ENCODE measurements at places on chromosomes 13 and 19.

DNA sequence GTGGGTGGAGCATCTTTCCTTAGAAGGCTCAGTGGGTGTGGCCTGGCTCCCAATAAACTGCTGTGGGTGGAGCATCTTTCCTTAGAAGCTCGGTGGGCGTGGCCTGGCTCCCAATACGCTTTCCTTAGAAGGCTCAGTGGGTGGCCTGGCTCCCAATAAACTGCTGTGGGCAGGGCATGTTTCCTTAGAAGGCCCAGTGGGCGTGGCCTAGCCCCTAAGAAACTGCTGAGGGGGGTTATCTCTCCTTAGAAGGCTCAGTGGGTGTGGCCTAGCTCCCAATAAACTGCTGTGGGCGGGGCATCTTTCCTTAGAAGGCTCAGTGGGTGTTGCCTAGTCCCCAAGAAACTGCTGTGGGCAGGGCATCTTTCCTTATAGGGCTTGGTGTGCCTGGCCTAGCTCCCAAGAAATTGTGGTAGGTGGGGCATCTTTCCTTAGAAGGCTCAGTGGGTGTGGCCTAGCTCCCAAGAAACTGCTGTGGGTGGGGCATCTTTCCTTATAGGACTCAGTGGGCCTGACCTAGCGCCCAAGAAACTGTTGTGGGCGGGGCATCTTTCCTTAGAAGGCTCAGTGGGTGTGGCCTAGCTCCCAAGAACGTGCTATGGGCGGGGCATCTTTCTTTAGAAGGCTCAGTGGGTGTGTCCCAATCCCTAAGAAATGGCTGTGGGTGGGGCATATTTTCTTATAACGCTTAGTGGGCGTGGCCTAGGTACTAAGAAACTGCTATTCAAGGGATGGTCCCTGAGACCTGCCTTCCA, 10.3 kb downstream of the HSH2D start:
- no peak for DNase-seq

DNA sequence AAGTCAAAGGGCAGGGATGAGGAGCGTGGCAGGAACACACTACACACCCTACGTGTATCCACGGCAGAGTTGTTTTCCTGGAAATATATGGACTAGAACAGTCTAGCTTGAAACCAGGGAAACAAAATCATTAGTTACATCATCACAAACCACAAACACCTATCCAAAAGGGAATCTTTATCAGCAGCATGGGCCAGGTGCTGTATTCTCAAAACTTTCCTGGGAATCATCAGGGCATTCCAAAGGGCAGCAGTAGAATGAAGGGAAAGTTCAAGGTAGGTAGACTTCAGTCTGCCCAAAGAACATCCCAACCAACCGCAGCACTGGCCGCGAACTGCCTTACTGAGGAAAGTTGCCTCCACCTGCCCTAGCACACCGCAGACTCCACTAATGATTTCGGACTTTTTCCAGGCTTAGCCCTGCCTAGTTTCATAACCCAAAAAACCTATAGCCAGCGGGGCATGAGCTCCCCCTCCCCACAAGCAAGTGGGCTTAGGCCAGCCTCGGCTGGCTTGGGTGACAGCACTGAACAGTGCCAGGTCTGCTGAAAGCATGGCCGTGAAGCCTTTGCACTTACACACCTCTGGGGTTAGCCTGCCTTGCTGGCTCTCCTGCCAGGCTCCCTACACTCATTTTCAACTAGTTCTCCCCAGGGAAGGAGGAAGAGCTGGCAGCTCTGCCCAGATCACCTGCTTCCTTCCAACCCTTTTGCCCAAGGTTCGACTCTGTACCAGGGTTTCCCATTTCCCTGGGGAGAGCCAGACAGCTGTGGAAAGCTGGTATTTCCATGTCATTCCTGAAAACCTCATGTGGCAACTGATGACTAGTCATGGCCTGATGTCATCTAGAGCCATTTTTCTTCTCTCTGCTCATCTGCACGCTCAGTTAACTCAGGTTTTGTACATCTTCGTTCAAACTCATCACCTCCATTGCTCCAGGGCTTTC, 77.3 kb upstream of the UBAC2 start:
- no peak for DNase-seq

DNA sequence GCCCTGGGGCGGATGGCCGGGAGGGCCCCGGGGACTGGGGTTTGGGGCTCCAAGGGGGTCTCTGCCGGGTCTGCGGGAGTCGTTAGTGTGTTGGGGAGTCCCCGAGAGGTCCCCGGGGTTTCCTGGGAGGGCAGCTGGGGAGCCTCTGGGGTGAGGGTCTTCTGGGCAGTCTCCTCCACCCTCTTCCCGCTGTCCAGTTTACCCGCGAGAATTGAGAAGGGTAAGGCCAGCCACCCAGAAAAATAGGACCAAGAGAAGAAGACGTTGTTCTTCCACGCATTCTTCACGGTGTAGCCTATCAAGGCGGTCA, 1.0 kb upstream of the ETFB start:
- DNase-seq, result no peak

DNA sequence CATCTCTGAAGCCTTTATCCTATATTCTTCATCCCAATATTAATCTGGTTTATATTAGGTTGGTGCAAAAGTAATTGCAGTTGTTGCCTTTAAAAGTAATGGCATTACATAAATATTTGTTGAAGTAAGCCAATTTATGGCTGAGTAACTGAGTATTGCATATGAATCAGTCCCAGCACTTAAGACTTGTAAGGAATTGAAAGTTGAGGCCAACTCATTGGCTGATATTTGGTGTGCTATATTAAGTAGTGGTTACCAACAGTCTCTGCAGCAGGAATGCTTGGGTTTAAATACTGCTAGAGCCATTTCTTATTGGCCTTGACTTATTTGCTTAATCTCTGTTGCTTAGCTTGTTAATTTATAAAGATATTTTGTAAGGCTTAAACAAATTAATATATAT, 460.7 kb downstream of the GPC6 start:
- no peak for DNase-seq

GRCh38 chr13:66859078-66859477, 371.1 kb downstream of the PCDH9 start:
- DNase-seq, result no peak

- no peak for DNase-seq
Observed at GRCh38 chr19:18597809-18598660, 8.6 kb downstream of the CRLF1 start.

GRCh38 chr13:84845907-84846619, 953.2 kb downstream of the SLITRK6 start:
- no peak for DNase-seq

DNA sequence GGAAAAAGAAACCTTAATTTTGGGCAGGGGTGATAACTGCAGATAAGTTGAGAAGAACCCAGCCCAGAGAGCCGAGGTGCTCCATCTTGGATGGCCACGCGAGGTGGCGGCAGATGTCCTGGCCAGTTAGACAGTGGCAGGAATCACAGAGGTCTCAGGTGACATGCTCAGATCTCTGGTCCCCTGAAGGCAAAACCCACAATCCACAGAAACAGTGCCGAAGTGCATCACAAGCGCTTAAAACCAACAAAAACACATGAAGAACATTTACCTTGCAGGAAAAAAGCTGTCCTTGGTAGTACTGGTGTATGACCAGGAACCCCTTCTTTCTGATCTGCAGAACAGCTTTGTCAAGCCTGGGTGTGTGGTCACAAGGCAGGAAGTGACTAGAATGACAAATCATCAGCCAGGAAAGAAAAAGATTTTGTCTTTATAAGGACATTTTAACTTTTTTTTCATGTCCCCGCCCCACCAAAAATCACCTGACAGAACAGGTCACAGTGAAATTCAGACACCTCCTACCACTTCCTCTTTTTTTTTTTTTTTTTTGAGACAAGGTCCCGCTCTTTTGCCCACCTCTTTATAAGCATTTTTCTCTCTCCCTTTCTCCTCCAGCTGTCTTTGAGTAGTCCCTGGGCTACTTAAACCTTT, at the start of gene LCP1:
Gene LCP1, minus strand, starts transcription at position 338 of the 651 bp plus-strand sequence. CDS start 22,515 bp downstream, outside the sequence.
- peak; percentile 75 for DNase-seq

DNA sequence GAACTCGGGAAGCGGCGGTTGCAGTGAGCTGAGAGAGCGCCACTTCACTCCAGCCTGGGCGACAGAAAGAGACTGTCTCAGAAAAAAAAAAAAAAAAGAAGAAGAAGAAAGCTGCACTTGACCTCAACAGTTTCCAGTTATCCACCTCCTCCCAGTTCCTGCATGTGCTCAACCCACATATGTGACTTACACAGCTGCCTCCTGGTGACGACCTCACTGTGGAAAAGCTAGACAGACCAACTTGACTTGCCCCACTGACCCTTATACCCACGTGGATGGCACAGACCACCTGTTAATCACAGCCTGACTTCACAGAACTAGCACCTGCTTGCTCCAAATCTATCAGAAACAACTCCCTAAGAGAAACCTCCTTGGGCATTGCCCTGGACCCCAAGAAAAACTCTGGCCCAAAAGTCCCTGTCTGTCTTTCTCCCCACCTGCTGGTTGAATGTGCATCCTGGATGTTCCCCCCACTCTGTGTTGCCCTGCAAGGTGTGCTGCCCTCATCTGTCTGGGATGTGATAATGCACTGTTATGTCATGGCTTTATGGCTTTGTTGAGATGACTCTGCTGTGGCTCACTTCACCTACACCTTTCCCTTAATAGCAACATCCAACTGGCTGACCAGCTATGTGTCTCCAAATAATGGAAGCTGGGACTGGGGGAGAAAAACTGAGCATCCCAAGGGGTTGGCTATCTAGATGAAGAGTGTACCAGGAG, 2.8 kb downstream of the ZNF20 start:
- DNase-seq, result peak; percentile 29

GRCh38 chr13:23877286-23877685, 11.9 kb downstream of the MIPEP start:
- DNase-seq, result no peak

DNA sequence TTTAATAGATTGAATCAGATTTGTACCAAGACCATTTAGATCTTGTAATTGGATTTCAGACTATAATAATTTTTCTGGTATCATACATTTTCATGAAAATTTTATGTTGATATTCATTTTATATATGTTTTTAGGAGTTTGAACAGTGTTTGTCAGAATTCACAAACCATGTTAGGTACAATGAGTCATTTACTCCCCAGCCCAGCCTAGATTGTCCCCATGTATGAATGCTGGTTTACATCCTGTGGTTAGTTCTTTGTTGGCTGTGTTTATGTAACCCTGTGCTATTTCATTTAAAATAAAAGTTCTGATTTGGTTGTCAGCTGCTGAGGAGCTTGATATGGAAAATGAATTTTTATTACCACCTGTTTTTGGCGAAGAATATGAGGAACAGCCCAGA, 96.7 kb downstream of the GJA3 start:
- no peak for DNase-seq

- DNase-seq, result no peak
Observed at GRCh38 chr19:12000152-12000981, 35.1 kb downstream of the ZNF433 start.

GRCh38 chr13:29579094-29579493, 16.4 kb downstream of the SLC7A1 start:
- DNase-seq, result no peak

DNA sequence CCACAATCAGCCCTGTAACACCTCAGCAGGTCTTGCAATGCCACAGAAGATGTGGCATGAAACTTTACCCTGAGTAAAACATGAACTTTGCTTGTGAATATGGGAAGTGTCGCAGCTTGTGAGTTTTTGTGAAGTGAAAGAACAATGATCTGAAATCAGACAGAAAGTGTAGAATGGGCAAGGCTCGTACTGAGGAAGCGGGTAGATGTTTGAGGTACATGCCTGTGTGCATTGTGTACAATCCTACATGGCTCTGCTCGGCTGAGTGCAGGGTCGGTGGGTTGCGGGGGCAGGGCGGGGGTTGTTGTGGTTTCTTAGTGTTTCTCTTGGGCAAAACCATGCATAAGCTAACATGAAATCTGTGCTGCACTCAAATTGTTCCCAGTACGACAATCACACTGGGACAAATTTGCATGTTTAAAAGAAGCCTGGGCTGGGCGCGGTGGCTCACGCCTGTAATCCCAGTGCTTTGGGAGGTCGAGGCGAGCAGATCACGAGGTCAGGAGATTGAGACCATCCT, 1.1 kb downstream of the NLRP13 start:
- no peak for DNase-seq

DNA sequence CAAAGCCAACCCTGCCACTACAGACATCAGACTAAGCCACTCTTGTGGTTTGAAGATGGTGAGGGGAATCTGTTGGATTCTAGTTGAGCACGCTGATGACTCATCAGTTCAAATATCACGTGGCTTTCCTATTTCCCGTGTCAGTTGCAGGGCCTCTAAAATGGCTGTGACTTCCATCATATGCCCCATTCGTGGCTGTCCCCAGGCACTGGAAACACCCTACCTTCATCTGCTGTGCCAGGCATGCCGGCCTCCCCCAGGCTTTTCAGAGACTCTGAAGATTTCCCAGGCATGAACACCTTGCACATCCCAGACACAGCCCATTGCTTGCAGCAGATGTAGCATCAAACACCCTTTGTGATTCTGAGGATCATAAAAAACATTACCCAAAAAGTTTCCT, 659.9 kb downstream of the UQCRFS1 start:
- DNase-seq, result no peak

- no peak for DNase-seq
Observed at GRCh38 chr13:98158172-98158899, 15.4 kb downstream of the FARP1 start.

DNA sequence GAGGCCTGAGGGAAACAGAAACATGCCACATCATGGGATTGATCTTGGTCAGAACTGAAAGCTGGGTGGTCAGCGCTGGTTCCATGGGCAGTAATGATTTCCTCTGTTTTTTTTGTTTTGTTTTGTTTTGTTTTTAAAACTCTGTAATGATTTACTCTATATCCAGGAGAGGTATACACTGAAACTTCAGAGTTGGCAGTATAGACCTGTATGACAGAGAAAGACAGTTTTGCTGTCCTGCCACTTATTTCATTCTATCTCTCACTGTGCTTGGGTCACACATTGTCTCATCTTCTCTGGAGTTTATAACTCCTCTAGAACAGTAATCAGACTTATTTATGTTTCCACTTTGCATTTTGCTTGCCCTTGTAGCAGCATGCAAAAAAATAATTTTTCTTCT, 105.1 kb upstream of the SLITRK1 start:
- DNase-seq, result no peak

All from activated naive CD4-positive, alpha-beta T cell treated with Interleukin-2 at 50 U/mL for 16 hours (primary cell).